Motor neuron (in vitro differentiated cells): ENCODE measurements at places on chromosomes 13 and 19. TPM values are rescaled to one million over a fixed set of nuclear protein-coding genes. Genes with fewer than 3 reads are reported as not detected.

DNA sequence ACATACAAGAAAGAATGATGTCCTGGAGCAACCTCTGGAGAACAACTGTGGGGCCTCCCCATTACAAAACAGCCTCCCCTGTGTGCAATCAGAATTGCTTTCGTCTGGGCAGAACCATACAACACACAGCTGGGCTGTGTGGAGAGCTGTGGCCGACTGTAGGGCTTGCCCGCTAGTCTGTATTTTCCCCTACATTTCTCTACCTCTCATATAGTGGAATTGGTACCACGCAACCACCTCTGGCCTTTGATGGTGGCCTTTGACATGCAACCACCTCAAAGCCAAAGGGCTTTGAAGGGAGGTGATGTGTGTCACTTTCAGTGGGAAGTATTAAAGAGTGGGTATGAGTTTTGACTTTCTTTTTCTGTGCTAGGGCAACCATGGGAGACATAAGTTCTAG, 34.0 kb downstream of the GARRE1 start:
- no peak for ATAC-seq

- ATAC-seq: no peak
These were observed 2.5 kb downstream of the NAPA start for GRCh38 chr19:47512183-47512947.

The RNF6 gene
- 17.9 and 18.0 TPM in 2 replicates for total RNA-seq

The FAM83E gene
- 2.0 and 2.4 TPM in 2 replicates for total RNA-seq

GRCh38 chr19:6790194-6791128, 18.0 kb downstream of the VAV1 start:
- no peak for ATAC-seq

DNA sequence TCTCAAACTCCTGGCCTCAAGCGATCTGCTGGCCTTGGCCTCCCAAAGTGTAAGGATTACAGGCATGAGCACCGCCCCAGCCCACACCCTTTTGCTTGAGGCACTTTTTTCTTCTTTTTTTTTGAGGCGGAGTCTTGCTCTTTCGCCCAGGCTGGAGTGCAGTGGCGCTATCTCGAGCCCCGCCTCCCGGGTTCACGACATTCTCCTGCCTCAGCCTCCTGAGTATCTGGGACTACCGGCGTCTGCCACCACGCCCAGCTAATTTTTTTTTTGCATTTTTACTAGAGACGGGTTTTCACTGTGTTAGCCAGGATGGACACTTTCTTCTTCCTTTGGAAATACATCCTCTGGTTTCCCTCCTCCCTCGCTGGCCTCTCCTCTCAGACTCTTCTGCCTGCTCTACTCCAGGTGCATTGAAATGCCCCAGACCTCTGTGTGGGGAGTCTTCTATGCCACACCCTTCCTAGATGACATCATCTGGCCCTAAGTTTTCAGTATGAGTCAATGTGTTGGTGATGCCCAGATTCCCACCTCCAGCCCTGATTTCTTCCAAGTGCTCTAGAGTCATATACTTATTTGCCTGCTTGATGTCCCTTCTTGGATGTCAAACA, 20.7 kb upstream of the TPT1 start:
- peak; percentile 46 for ATAC-seq

GRCh38 chr19:50300814-50301606, 28.2 kb downstream of the KCNC3 start:
- ATAC-seq: peak; percentile 99

GRCh38 chr13:76928456-76928855, 19.9 kb upstream of the ACOD1 start:
- ATAC-seq: no peak

DNA sequence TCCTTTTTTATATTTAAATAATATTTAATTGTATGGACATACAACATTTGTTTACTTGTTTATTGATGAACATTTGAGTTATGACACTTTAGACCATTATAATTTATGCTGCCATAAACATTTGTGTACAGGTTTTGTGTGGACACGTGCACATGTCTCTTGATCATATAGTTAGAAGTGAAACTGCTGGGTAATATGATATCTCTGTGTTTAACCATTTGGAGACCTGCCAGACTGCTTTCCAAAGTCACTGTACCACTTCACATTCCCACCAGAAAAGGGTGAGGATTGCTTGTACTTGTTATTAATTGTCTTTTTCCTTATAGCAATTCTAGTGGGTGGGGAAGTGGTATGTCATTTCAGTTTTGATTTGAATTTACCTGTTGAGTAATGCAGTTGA, 145.6 kb upstream of the KLHL1 start:
- ATAC-seq: no peak

The ZSCAN4 gene
- 0.14 TPM in 1 of 2 replicates, not detected in the other for total RNA-seq

DNA sequence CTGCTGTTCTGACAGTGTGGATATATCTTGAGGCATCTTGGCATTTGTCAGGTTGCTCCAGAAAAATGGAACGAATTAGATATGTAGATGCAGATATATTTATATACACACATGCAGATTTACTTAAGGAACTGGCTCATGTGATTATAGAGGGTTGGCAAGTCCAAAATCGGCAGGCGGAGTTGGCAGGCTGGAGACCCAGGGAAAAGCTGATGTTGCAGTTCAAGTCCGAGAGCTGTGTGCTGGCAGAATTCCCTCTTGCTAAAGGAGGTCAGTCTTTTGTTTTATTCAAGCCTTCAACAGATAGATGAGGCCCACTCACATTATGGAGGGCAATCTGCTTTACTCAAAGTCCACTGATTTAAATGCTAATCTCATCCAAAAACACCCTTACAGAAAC, 24.4 kb upstream of the CSNK1A1L start:
- ATAC-seq: no peak

DNA sequence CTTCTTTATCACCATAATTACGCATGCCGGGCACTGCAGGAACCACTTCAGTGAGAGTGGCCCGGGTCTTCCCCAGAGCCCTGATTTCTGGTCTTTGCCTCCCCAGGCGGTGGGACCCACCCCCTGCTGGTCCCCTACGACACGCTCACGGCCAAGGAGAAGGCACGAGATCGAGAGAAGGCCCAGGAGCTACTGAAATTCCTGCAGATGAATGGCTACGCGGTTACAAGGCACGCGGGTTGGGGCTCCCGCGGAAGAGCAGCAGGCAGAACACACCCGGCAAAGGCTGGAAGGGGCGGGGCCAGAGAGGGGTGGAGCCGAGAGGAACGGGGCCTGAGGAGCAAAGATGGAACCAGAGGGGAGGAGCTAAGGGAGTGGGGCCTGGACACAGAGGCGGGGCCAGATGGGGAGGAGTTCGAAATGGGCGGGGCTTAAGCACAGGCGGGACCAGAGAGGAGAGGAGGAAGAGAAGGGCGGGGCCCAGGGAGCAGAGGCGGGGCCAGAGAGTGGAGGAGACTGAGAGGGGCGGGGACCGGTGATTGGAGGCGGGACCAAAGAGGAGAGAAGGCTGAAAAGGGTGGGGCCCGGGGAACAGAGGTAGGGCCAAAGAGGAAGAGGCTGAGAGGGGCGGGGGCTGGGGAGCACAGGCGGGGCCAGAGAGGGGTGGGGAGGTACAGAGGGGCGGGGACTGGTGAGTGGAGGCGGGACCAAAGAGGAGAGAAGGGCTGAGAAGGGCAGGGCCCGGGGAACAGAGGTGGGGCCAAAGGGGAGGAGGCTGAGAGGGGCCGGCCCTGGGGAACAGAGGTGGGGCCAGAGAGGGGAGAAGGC, 73.4 kb downstream of the RYR1 start:
- peak; percentile 74 for ATAC-seq

- no peak for ATAC-seq
These were observed 1.1 kb upstream of the NDFIP2 start for GRCh38 chr13:79479882-79480281.

GRCh38 chr13:110240352-110240751, 66.6 kb downstream of the COL4A1 start:
- ATAC-seq: no peak

The LRRC4B gene
- 28.4 and 33.4 TPM in 2 replicates for total RNA-seq

GRCh38 chr19:8641908-8642547, 11.6 kb downstream of the NFILZ start:
- ATAC-seq: no peak

- no peak for ATAC-seq
These were observed 384.4 kb downstream of the DLEU7 start for GRCh38 chr13:50459046-50459445.

DNA sequence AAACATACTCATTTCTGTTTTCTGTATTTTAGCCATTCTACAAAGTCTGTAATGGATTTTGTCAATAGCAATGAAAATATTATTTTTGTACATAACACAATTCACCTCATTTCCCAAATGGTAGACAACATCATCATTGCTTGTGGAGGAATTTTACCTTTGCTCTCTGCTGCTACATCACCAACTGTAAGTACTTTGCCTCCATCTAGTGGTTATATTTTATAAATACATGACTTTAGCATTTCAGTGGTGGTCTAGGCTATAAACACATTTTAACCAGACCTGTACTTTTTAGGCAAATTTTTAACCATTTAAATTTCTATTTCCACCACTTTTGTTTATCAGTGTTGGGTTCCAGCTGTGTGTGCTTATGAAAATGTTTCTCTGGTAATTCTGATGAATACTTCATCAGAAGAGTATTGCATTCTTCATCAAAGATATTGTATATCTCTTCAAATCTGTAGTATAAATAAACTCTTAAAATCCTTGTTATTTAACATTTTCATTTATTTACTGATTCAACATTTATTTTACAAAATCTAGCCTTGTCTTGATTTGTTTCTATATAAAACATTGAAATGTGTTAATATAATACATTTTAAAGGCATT, 222.4 kb downstream of the NBEA start:
- peak; percentile 57 for ATAC-seq

- ATAC-seq: no peak
These were observed 16.8 kb downstream of the CLEC4M start for GRCh38 chr19:7779631-7780486.

GRCh38 chr13:66921437-66921836, 308.7 kb downstream of the PCDH9 start:
- ATAC-seq: no peak

The MIR17HG gene
- 14.6 and 16.0 TPM in 2 replicates for total RNA-seq

The TGFBR3L gene
- 0.21 and 0.23 TPM in 2 replicates for total RNA-seq

The SYCN gene
- not detected in 2 replicates for total RNA-seq

- no peak for ATAC-seq
These were observed 541.6 kb downstream of the SUCLA2 start for GRCh38 chr13:47459512-47459911.

DNA sequence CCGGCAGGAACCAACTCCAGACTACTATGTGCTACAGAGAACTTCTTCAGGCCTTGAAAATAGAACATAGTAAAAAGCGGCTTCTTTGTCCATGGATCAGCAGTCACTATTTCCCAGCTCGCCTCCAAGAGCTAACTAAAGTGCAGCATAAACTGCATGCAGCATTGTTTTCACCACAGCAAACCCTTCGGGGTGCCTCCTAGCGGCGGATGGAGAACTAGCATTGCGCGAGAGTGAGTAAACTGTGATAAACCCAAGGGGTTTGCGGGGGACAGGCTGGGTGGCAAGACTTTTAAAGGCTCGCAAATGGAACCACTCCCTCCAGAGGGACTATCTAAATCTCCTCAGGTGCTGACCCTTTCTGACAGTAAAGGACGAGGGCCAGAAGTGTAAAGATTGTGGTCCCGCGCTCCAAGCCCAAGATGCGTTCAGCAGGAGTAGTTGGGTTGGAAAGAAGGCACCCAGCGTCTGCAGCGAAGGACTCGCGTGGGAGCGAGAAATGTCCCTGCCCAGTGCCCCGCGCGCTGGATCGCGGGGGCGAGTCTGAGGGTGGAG, 21.5 kb upstream of the SGCG start:
- peak; percentile 52 for ATAC-seq

The PRSS57 gene
- total RNA-seq: not detected in 2 replicates

- ATAC-seq: no peak
These were observed 12.2 kb downstream of the FPR3 start for GRCh38 chr19:51807111-51807701.

GRCh38 chr19:2266183-2266993, 10.2 kb upstream of the JSRP1 start:
- ATAC-seq: peak; percentile 12

DNA sequence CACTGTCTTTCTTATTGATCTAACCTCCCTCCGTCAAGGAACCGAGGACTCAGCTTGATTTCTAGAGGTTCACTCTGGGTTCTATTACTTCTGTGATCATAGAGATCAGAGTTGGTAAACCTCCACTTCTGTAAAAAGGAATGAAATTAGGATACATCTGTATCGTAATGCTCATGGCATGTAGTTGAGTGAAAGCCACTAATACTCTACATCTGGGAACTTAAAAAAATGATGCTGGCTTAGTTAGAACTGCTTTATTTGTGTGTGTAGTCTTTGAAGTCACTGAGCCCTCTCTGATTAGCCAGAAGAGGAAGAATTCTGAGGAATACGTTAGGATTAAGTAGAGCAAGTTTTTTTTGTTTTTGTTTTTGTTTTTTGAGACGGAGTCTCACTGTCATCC, 140.8 kb downstream of the GGACT start:
- ATAC-seq: no peak

DNA sequence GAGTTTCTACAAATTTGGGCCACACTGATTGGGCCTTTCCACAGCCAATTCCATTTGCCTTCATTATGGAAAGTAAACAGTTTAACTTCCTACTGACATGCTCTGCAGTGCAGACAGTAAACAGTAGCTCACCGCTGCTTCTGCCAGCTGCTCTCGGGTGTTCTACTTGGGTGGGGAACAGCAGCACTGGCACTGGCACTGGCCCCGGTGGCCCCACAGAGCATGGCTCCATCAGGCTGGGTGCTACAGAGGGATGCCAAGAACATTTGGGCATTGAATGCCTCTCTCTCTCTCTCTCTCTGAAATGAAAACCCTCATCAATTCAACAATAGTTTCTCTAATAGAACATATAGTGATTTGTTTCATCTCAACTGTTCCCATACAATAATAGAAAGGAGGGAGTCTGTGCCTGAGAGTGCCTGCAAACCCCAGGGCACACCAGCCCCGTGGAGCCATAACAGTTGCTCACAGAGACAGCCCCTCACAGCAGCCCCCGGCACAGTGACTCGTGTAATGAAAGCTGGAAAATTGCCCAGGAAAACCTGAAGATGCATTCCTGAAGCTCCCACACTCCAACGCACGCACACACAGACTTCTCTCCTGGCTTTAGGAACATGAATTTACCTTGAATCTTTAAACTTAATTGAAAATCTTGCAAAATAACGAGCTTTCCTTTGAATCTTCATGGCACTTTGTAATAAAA, 38.2 kb upstream of the GJB6 start:
- ATAC-seq: peak; percentile 52

The MEDAG gene
- not detected in 2 replicates for total RNA-seq

The FOXA3 gene
- 0.22 and 1.1 TPM in 2 replicates for total RNA-seq

- no peak for ATAC-seq
These were observed 41.6 kb upstream of the MTUS2 start for GRCh38 chr13:28778308-28779215.
